ENCODE measurements at places on chromosomes 1 and 21.

DNA sequence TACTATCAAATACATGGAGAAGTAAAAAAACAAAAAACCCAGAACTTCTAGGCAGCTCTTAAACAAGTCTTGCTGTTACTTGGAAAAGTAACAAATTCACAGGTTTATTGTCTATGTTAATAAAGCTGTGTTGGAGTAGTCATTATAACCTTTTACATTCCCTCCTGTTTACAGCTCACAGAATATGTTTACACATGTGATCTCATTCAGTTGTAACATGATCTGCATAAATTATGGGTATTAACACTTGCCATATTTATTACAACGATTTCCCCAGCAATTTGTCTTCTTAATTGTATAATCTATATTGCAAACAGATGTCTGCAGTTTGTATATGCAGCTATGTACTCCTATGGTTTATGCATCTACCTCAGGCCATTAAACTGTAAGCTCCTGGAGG lies 28.6 kb downstream of the ERG start:
- no peak for DNase-seq

DNA sequence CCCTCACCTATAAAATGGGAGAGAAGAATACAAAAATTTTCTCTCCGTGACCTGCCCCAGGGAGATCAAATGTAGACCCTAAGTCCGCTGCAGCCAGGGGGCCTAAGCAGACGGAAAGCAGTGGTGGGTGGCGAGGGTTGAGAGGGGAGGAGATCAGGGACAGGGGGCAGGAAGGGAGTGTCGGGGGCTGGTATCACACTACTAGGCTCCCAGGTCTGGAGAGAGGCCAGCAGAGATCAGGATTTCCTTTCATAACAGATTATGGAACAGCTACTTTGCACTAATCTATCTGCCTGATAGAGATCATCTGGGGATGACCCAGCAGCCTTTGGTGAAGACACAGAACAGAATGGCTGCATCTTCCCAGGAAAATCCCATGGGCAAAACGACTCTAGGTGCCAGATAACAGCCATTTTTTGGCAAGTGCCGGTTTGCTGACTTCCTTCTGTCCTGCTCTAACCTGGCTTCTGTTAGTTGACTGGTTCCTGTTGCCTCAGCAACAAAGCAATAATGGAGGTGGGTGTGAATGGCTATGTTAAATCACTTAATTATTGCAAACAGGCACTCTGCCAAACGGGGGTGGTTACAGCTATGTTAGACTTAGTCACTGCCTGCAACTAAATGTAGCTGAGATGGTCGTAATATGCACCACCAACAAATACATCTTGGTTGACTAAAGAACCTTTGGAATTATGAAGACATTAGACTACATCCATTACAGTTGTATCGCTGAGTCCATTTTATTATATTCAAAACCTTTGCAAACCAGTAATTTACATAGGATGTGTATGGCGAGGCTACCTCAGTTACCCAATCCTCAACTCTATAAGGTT lies 30.0 kb upstream of the EPS8L3 start:
- peak; percentile 66 for DNase-seq

GRCh38 chr1:228154021-228154669 lies 4.4 kb downstream of the GJC2 start:
- no peak for DNase-seq

GRCh38 chr1:15282810-15283474 lies 35.9 kb downstream of the FHAD1 start:
- no peak for DNase-seq

- DNase-seq, result peak; percentile 79
Observed at GRCh38 chr1:119712342-119713038, 756 bp downstream of the PHGDH start.

- no peak for DNase-seq
Observed at GRCh38 chr1:185156288-185156853, 382 bp downstream of the TRMT1L start.

DNA sequence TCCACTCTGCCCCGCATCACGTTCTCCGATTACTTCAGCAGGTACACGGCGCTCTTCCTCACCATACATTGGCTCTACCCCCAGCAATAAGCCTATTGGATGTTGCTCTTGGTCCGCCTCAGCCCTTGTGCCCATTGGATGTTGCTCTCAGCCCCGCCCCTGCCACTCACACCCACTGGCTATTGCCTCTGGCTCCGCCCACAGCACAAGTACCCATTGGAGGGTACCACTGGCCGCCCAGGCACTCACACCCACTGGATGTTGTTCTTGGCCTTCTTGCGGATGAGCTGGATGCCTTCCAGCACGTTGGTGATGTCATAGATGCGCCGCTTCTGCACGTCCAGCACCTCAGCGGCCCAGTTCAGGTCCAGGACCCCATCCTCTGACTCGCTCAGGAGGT lies 9.4 kb downstream of the E2F2 start:
- no peak for DNase-seq

GRCh38 chr1:18637511-18637960 lies 6.9 kb downstream of the PAX7 start:
- DNase-seq, result no peak

DNA sequence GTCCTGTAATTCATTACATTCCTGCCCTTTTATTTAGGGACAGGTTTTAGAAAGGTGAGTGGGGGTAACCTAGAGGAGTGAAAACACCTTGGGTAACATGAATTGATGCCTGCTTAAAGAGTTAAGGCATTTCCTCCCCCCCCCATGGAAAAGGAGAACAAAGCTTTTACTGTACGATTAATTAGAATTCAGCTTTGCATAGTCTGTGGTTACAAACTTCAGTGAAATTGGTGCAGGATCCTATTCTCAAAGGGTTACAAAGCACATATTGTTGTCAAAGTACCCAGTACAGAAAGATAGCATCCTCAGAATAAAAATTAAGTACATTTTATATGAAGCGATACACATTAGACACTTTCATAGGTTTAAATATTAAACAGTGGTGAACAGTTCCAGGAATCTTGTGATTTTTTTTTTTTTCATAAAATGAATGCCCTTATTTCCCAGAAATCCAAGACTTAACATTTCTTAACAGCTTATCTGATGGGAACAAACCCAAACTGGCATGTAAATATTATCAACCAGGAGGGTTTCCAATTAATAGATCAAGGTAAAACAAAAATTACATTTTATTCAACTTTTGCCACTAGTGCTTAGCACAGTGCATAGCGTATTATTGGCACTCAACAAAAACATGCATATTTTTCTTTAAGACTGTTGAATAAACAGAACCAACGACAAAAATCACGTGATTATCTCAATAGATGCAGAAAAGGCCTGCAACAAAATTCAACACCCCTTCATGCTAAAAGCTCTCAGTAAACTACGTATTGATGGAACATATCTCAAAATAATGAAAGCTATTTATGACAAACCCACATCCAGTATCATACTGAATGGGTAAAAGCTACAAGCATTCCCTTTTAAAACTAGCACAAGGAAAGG lies 172.7 kb downstream of the PDE4B start:
- DNase-seq, result no peak

GRCh38 chr1:153659175-153659534 lies 652 bp downstream of the SNAPIN start:
- DNase-seq, result no peak

- DNase-seq, result no peak
Observed at GRCh38 chr1:87230501-87230900, 98.2 kb upstream of the LMO4 start.

DNA sequence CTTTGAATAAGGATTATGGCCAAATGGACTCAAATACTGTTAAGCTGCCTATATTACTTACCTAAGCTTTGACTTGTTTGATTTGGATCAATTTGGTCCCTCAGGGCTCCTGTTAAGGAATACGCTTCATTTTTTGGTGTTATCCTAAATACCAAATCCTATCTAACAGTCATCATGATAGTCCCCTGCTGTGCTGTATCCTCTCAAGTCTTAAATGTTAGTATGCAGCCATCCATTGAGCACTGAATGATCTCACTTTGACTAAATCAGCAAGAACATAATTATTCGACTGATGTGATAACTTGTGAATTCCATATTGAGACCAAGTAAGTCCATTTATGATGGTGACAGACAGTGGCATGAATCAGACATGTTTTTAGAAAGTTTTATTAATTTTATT lies 53.1 kb upstream of the ATF3 start:
- no peak for DNase-seq

- no peak for DNase-seq
Observed at GRCh38 chr1:204647114-204647804, 38.3 kb downstream of the LRRN2 start.

DNA sequence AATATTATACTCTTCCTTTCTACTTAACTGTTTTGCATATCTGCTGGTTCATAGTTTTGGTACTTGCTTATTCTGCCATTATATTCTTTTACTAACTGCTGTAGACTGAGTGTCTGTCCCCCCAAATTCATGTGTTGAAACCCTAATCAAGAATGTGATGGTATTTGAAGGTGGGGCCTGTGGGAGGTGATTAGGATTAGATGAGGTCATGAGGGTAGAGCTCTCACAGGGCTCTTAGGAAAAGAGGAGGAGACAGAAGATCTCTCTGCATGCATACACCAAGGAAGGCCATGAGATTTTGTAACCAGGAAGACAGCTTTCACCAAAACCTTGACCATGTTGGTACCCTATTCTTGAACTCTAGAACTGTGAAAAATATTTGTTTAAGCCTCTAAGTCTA lies 354.1 kb upstream of the B3GALT2 start:
- no peak for DNase-seq

DNA sequence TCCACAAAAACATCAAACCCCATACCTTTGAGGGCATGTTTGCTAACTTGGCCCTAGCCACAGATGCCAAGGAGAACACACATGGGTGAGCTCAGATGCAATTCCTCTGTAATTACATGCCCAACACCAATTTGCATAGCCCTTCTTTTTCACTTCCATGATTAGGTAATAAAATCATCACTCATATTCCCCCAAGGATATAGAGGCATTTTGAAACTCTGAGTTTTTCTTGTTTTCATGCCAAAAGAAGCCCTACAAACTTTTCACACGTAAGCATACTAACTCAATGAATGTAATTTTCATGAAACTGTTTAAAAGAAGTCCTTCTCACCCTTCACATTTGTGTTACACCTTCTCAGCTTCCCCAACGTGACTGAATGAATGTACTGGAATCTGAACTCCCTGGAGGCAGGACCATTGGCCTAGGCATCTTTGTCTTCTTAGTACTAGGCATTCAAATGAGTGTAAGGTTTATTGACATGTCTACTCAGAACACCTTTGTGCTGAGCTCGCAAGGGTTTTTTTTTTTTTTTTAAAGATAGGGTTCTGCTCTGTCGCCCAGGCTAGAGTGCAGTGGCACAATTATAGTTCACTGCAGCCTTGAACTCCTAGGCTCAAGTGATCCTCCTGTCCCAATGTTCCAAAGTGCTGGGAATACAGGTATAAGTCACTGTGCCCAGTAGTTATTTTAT lies 31.0 kb downstream of the FBXO42 start:
- no peak for DNase-seq

DNA sequence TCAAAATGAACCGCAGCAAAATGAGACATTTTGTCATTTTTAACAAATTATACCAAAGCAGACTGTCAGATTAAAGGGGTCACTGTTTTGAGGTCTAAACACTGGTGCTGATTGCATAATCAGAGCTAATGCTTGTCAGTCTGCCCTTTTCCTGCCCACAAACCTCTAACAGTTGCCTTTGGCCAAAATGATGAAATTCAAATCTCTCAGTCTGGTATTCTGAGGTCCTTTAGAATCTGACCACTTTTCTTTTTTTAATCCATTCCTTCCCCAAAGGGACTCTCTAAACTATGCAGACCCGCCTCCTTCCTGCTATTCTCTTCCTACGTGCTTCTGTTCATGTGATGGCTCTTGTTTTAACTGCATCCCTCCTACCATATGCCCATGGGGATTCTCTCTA lies 145.2 kb upstream of the SPATA6 start:
- DNase-seq, result no peak

DNA sequence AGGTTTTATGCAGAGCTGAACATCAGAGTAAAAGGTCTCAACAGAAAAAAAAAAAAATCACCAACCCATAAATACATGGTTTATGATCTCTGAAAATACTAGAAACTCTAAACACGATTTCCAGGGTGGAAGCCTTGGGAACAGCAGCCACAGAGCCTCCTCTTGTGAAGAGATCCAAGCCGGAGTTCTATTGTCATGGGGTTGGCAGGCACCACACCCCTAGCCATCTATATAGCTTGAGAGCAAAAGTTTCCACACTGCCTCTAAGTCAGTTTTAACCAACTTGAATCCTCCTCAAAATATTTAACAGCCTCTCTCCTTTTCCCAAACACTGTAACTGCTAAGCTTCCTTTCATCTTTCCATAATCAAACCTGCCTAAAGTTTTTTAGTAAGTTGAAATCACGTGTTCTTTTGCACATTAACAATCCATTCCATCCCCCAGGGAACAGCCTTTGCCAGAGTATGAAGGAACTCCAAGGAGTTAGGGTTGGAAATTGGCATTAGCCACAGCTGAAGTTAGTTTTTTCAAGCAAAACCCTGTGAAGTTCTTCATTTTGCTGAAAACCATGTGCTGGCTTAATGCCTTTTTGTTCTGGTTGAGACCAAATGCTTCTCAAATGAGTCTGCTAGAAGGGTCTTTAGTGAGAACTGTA lies 13.8 kb upstream of the SEC16B start:
- no peak for DNase-seq

DNA sequence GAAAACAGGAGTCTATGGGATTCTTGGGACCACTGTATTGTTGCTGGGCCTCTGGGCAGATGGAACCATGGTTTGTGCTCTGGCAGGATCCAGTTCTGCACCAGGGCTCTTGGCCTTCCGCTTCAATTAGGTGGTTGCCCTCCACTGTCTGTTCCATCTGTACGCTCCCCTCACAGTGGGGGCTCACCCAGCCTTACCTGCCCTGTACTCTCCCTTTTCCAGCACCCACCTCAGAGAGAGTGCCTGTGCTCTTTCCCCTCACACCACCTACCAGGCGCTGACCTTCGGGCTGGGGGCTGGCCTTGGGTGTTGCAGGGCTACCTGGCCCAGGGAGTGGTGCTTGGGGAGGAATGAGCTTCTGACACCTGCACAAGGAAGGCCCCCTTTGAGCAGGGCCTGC lies 7.5 kb downstream of the PKNOX1 start:
- no peak for DNase-seq

DNA sequence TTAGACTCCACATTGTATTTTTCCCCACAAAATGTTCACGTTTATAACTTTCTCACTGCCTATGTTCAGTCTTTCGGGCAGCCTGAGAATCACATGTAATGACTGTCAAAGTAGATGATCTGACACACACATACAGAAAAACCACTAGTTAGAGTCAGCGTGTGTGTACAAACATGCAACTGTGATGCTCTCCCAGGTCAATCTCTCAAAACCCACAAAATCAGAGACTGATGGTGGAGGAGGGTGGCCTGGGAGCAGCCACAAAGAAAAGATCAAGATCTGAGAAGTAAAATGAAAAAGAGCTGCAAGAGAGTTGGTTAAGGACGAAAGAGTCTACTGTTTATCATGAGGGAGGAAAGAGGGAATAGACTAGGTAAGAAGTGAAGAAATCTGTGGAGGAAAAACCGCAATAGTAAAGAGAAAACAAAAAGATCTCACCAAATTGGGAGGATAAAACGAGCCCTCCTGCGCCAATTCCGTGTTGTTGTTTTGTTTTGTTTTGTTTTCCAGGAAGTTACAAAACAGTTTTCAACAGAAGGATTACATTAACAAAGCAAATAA lies 2.3 kb downstream of the EGLN1 start:
- no peak for DNase-seq

- no peak for DNase-seq
Observed at GRCh38 chr1:57479471-57479870, 55.6 kb upstream of the DAB1 start.

Measured in stimulated activated CD8-positive, alpha-beta memory T cell treated with anti-CD3 and anti-CD28 coated beads, Interleukin-4, amount 100 ng/mL, for 48 hours (primary cell).